ENCODE measurements at places on chromosomes 6 and 20.
A peak's percentile ranks its signal among the peaks of the same experiment; 100 is the strongest.

DNA sequence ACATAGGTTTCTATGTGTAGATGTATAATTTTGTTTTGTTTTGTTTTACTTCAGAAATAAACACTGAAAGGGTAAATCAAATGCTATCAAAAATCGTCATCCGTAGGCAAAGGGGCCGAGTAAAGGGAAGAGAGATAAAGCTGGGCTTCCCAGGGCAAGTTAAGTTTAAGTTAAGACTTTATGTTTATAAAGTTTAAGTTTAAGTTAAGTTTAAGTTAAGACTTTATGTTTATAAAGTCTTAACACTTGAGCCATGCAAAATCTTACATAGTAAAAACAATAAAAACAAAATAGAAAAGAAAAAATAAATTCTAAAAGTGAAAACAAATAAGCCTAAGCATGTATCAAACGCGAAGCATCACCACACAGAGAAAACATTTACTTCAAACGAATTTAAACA is 216.1 kb upstream of the SYNDIG1 start:
- no peak for DNase-seq

GRCh38 chr6:14476793-14477531 is 359.4 kb downstream of the CD83 start:
- peak; percentile 96 for DNase-seq

DNA sequence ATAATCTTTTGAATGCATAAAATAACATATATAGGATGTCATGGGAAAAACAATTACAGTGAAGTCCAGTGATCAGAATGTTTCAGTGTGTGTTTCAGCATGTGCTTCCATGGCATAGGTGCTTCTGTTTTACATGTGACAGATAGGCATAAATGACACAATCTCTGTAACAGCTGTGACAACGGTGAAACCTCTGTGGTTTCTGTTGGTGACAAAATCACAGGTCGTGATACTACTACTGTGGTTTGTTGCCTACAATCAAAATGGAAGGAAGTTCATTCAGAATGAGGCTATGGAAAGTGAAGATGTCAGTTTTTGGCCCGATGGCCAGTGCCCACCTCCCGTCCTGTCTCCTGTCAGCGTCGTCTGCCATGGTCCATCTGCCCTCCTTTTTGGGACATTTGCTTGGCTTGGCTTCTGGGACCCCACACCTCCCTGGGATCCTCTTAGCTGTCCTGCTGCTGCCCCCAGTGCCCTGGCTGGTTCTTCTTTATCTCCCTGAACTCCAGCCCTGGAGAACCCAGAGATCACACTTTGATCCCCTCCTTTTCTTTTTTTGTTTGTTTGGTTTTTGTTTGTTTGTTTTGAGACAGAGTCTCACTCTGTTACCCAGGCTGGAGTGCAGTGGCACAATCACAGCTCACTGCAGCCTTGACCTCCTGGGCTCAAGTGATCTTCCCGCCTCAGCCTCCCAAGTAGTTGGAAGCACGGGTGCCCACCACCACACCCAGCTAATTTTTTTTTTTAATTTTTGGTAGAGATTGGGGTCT is 79.3 kb upstream of the NAA20 start:
- DNase-seq = peak; percentile 56

GRCh38 chr20:10521068-10521831 is 86.1 kb downstream of the SLX4IP start:
- no peak for DNase-seq

- DNase-seq = no peak
These were observed 90.6 kb upstream of the CD83 start for GRCh38 chr6:14026831-14027539.

- DNase-seq = no peak
These were observed 16.2 kb downstream of the TMEM30A start for GRCh38 chr6:75268121-75268987.

GRCh38 chr20:11108102-11108810 is 434.5 kb upstream of the JAG1 start:
- DNase-seq = peak; percentile 65

DNA sequence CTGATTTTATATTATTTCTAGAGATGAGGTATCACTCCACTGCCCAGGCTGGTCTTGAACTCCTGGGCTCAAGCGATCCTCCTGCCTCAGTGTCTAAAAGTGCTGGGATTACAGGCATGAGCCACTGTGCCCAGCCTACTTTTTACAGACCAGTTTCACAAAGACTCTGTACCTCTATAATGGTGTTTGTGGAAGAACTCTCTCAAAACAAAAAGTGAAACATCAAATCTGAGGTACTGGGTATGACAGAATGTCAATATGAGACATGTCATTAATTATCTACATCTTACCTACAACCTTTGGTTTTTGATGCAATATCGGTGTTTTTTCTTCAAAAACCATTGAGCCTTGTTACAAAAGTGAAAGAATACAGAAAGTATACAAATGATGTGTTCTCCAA is 49.4 kb upstream of the MCM9 start:
- DNase-seq = no peak

- no peak for DNase-seq
These were observed 370.1 kb downstream of the FOXA2 start for GRCh38 chr20:22214296-22214695.

GRCh38 chr6:29708432-29709179 is 14.6 kb upstream of the HLA-F start:
- DNase-seq = no peak

GRCh38 chr6:139547804-139548203 is 173.4 kb upstream of the CITED2 start:
- DNase-seq = no peak

DNA sequence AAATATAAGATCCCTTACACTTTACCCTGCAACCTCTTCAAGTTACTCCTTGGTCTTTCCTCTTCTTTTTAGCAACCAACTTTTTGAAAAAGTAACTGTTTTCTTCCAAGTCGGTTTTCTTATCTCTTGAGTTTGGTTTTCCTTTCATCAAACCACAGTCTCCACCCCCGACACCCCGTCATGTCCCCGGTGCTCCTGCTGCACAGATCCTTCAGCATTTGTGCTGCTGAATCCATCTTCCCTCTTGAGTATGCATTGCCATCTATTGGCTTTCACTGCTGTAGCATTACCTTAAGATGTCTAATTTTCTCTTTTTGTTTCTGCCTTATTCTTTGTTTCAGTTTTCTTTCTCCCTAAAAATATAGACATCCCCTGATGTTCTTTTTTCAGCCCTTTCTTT is 11.9 kb upstream of the TNFRSF21 start:
- DNase-seq = peak; percentile 88

DNA sequence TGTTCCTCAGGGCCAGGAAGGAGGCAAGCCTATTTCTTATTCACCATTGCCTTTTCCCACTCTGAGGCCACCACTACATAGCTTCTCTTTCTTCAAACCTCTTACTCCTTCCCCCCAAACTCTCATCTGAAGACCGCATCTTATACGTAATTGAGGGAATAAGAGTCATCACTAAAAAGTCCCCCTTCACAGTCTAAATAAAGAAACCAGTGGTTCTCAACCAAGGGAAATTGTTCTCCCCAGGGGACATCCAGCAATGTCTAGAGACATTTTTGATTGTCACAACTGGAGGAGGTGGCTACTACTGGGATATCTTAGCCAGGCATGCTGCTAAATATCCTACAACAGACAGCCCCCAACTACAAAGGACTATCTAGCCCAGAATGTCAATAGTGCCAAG is 327.6 kb upstream of the CNR1 start:
- DNase-seq = no peak

DNA sequence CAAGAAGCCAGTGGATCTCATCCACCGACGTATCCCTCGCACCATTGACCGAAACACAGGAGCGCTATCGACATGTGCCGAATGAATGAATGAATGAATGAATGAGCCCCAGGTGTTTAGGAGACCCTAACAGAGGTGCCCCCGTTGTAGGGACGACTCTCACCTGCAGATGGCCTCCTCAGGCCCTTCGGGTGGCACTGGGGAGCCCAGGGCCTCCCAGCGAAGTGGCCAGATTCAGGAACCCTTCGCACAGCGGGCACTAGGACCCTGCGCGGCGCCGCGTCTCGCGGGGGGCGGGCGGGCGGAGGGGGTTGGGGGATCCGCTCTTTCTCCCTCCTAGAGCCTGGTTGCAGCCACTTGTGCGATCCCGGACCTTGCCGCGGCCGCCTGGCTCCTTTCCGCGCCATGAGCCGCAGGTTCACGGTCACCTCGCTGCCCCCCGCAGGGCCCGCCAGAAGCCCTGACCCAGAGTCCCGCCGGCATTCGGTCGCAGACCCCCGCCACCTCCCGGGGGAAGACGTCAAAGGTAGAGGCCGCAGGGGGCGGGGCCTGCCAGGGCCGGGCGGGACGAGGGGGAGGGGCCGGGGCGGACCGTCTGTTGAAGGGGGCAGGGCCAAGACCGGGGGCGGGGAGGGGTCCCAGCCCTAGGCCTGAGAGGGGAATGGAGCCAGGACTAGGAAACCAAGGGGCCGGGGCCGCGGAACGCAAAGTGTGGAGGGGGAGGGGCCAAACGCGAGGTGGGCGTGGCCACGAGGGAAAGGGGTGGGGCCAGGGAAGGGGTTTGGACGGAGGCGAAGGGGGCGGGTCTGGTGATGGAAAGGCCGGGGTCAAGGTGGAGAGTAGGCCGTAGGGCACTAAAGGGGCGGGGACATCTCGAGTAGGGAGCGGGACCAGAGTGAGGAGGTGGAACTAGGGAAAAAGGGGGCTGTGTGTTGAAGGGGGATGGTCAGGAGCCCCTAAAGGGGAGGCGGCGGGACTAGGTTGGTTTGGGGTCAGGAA is 7.4 kb upstream of the SLC12A5 start:
- DNase-seq = peak; percentile 60

DNA sequence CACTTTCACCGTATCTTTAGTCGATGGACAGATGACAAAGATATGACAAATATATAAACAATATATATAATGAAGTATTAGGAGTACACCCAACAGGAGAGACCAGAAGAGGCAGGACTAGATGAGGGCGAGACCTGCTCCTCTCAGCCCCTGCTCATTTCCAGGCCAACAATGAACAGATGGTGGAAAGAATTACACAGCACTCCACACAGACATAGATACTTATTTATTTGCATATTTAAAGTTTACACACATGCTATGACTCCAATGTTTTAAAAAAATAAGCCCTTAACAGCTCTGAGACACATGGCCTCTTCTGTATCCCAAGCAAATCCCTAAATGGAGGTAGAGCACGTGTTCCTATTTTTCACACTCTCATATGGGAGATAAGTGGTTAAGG is 10.4 kb downstream of the FAM210B start:
- no peak for DNase-seq

- DNase-seq = no peak
These were observed 217.1 kb downstream of the ALDH8A1 start for GRCh38 chr6:134732763-134733162.

GRCh38 chr6:140480852-140481251 is 1106.4 kb upstream of the CITED2 start:
- peak; percentile 4 for DNase-seq

Data from hematopoietic multipotent progenitor cell treated with erythropoietin and hydrocortisone succinate and interleukin-3 and kit ligand, for 6 days (in vitro differentiated cells).